ENCODE measurements at places on chromosomes 7 and 10.

DNA sequence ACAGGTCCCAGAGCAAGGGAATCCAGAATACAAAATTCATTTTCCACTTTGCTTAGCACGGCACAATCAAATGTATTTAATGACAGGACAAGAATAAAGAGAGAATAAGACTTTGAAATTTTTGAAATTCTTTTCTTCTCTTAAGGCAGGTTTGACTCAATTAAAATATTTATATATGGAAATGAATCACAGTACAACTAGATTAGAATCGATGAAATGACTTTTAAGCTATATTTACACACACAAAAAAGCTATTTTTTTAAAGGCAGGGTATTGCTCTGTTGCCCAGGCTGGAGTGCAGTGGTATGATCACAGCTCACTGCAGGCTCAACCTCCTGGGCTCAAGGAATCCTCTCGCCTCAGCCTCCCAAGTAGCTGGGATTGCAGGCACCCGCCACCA, 265.4 kb upstream of the SLC26A5 start:
- no peak for DNase-seq

- DNase-seq = no peak
These were observed 418.2 kb upstream of the AKR1E2 start for GRCh38 chr10:4407783-4408182.

DNA sequence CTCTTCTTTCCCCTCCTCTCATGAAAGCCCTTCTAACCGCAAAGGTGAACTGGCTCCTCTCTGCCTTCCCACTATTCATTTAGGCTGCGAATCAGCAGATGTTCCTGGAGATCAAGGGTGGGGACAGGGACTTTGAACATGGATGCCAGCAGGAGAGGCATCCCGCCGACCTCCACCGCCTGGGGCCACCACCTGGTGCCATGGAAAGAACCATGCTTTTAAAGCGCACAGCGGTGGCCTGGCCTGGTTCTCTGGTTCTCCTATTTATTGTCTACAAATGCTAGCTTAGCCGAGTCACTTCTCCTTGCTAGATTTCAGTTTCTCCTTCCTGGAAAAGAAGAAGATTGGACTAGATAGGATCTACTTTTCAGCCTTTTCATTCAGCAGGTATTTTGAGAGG, 43.2 kb upstream of the KCNMA1 start:
- no peak for DNase-seq

- DNase-seq = no peak
These were observed at the start of gene IKZF1 for GRCh38 chr7:50304129-50304910. IKZF1 (plus strand) TSS chr7:50304716; CDS start chr7:50319062, 14,346 bp downstream.

DNA sequence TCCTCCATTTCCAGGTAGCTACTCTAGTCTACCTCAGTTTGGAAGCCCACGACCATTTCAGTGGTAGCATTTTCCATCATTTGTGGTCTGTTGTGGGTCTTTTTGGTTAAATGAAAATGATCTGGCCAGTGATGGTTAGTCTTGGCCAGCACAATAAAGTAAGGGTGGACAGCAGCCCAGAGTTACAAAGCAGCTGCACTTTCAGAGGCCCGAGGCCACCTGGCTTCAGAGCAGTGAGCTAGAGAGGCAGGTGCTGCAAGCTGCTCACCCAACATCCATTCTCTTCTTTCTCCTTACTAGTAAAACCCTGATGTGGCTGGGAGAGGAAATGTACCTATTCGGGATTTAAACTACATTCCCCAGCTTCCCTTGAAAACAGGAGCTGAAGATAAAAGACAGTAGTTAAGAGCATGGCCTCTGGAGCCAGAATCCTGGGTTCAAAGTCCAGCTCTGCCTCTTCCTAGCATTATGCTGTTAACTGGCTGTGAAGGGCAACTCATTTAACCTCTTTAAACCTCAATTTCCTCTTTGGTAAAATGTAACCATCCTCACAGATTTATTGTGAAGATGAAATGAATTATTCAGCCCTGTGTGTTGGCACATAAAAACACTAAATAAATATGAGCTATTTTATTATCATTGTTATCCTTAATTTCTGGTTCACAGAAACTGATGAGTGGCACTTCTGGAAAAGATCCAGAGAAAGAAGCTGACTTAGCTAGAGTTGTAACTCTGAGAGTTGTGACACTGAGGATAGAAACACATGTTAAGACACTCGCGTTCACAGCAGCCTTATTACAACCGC, 517.4 kb downstream of the PARD3 start:
- no peak for DNase-seq

- no peak for DNase-seq
These were observed 199.3 kb downstream of the PRKG1 start for GRCh38 chr10:51273574-51273973.

DNA sequence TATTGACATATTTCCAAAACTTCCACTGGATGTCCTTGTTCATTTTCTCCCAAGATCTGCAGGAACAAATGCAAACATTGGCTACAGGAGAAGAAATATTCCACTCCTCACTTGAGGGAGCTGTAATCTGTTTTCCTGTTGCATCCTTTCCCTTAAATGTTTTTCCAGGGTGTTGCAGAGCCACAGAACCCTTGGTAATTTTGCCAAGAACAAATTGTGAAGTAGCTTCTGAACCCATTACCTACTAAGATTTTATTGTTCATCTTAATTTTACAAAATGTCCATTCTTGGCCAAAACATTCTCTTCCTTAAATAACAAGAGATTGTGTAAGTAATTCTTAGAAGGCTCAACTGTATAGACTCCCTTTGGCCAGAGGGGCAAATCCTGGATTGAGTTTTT, 177.0 kb downstream of the GNAT3 start:
- DNase-seq = no peak

DNA sequence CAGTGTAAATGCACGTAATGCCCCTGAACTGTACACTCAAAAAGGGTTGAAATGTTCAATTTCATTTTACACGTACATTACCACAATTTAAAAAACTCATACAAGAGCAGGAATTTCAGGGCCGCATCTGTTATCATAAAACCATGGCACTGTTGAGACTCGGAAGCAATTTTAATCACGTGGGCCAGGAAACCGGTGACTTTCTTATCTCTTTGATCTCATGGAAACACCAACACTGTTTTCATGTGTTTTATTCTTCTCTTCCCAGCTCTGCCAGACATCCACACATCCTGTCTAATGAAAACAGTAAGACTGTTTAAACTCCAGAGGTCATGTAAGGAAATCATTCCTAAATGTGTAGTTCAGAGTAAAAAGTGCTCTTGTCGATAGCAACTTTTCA, 35.9 kb downstream of the PTPRE start:
- DNase-seq = no peak

Data from C1 segment of cervical spinal cord (tissue), 14 donors.